ENCODE measurements at places on chromosomes 2 and 18. TPM values are rescaled to one million over a fixed set of nuclear protein-coding genes. Genes with fewer than 3 reads are reported as not detected.

The TCF23 gene
- total RNA-seq = 0.07 TPM

The FIGN gene
- not detected for total RNA-seq

The RIOK3 gene
- 90.4 TPM for total RNA-seq

The SLC38A11 gene
- total RNA-seq = 2.6 TPM

The CDH7 gene
- not detected for total RNA-seq

The HOXD4 gene
- total RNA-seq = not detected

The C1D gene
- 21.5 TPM for total RNA-seq

The ARHGAP15 gene
- 112 TPM for total RNA-seq

The UPP2 gene
- not detected for total RNA-seq

The EIF2AK3 gene
- 28.6 TPM for total RNA-seq

The ACVR2A gene
- 2.0 TPM for total RNA-seq

The ESPNL gene
- total RNA-seq = 0.42 TPM

GRCh38 chr18:50194631-50195532 lies at the start of gene MYO5B:
TSS of gene MYO5B (minus strand) at chr18:50195147. CDS start at chr18:50194793, 354 bp downstream.
- DNase-seq = peak; percentile 57

- DNase-seq = no peak
These were observed 90.6 kb downstream of the SEPTIN10 start for GRCh38 chr2:109523121-109523520.

GRCh38 chr18:26941584-26941983 lies 76.1 kb upstream of the AQP4 start:
- DNase-seq = no peak

DNA sequence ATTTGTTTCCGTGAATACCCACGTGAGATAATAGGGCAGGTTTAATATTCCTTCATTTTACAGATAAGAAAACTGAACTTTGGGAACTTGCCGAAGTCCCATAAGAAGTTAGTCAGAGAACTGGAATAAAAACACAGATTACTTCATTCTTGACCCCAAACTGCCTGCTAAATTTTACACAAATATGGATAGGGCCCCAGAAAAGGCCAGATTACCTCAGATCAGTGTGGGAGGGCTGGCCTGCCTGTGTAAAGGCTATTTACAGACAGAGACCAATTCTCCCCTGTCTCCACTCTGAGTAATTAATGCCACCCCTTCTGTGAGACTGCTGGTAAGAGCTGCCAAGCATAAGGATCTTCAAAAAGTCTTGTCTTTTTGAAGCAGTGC lies 139.2 kb downstream of the MGAT5 start:
- DNase-seq = no peak

- no peak for DNase-seq
These were observed 25.7 kb upstream of the ASB18 start for GRCh38 chr2:236289766-236290462.

DNA sequence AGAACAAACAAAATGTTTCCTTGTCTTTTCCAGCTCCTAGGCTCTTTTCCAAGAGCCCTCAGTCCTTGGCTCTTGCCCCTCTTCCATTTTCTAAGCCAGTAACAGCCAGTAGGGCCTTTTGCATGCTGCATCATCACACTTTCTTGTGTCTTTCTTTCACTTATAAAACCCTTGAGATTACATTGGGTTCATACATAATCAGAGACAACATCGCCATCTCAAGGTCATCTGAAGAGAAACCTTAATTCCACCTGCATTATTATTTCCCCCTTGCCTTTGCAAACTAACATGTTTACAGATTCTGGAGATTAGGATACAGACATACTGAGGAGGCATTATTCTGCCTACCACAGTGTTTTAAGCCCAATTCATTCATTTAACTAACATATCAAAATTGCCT lies 697.3 kb downstream of the TRIB2 start:
- DNase-seq = no peak

- DNase-seq = no peak
These were observed 740.3 kb downstream of the NRXN1 start for GRCh38 chr2:50291610-50292009.

GRCh38 chr2:1891147-1891546 lies 146.8 kb upstream of the PXDN start:
- DNase-seq = no peak

DNA sequence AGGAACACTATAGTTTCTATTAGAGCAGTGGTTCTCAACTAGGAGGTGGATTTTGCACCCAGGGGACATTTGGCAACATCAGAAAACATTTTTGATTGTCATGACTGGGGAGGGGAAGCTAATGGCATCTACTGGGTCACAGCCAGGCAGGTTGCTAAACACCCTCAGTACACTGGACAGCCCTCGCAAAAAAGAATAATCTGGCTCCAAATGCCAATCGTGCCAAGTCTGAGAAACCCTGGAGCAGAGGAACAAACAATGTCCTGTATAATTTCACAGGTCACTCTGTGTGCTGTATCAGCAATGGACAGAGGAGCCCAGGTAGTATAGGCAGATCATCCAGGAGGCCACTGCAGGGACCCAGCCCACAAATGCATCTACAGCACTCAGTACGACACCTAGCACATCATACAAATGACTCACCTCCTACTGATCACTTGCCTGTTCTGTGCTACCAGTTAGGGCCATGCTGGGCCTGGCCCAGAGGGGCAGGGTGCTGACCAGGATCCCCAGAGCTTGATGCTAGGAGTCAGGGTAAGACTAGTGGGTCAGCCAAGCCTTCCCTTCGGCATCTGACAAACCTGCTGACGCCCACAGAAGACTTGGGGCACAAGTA lies 37.6 kb downstream of the SFXN5 start:
- DNase-seq = no peak

DNA sequence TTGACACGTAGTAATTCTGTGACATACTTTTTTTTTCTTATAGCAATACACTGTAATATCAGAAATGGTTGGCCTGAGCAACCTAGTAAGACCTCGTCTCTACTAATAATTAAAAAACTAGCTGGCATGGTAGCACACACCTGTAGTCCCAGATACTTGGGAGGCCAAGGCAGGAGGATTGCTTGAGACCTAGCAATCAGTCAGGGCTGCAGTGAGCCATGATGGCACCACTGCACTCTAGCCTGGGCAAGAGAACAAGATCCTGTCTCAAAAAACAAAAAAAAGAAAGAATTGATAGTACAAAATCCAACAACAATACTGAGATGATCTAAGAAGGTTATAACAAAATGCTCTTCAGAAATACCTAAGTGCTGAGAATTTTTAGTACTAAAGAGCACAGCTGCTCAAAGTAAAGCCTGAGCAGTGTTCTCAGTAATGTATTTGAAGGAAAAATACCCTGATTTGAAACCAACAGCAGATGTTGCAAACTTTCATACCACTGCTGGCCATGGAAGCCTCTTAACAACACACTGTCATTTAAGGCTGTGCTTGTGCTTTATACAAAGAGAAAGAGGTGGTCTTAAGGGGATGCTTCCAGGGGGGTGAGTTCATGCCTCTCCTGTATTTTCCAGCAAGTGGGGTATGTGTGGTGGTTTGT lies 132.6 kb upstream of the CDCA7 start:
- no peak for DNase-seq

- no peak for DNase-seq
These were observed 14.7 kb upstream of the SP3 start for GRCh38 chr2:173979751-173980351.

GRCh38 chr2:165698444-165698884 lies 95.6 kb downstream of the GALNT3 start:
- DNase-seq = no peak

DNA sequence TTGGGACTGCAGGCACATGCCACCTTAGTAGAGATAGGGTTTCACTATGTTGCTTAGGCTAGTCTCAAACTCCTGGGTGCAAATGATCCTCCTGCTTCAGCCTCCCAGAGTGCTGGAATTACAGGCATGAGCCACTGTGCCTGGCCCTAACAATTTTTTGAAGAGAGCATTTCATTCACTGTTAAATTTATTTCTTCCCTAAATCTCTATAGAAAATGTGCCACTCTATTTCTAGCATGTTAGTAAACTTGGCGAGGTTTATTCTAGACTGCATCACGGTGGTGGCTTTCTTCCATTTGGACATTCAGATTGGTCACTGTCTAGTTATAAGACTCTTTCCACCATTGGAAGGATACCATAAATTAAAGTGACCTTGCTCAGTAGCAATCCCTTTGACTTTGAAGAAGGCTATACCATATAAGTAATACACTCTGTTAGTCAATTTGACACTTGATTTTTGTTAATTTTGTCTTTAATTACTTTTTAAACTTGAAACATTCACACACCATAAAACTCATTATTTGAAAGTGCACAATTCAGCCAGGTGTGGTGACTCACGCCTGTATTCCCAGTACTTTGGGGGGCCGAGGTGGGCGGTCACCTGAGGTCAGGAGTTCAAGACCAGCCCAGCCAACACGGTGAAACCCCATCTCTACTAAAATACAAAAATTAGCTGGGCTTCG lies 16.2 kb downstream of the DDX1 start:
- DNase-seq = no peak

- DNase-seq = no peak
These were observed 509.2 kb upstream of the SOX11 start for GRCh38 chr2:5183031-5183430.

All from activated B cell treated with CpG ODN at 0.5 μM for 24 hours (primary cell).